Inflammatory macrophage treated with lipopolysaccharide for 1 hour (primary cell): ENCODE measurements at places on chromosomes 12 and 14.

GRCh38 chr14:53528185-53528671, 375.1 kb upstream of the DDHD1 start:
- no peak for DNase-seq

DNA sequence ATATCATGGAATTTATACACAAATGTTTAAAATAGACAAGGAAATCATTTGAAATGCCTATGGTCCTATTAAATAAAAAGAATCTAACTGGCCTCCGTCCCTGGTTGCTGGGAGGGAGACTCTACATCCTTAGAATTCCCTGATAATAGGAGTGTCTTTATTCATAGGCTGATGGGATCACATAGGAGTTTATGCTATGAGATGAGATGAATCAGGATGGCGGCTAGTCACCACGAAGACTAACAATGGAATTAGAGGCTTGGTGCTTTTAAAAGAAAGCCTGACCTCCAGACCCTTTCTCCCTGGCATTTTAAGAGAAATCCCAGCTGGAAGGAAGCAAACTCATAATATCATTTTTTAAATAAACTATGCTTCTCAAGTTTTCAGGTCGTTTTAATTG, 69.7 kb downstream of the SEC23A start:
- DNase-seq: no peak

GRCh38 chr12:6416596-6416995, 28.2 kb upstream of the CD27 start:
- peak; percentile 67 for DNase-seq

DNA sequence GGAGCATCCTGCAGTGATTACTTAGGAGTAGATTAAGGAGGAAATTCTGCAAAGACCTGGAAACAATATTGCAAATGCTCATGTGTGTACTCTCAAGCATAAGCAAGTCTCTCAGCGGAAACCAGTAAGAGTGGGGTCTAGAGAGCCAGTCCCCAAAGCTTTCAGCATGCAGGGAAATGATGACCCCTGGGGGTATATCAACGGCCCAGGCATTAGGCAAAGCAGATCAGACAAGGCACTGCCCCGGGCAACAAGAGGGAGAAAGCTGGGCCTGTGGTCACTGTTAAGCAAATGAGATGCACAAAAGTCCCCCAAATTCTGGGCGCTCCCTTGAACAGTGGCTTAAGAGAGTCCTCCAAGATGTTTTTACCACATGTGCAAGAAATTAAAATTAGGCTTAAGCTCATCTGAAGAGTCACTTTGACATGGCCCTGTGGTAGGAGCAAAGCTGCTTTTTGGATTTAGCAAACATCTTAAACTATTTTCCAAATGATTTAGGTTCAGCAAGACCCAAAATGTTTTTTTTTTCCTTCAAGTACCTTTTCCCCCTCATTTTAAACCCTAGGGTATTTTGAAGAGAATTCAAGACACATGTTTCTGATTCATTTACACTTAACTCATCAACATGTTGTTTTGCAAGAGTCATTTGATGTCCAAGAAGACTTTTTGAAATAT, 457.1 kb upstream of the TBX3 start:
- DNase-seq: no peak

GRCh38 chr12:12508612-12509011, 54.1 kb downstream of the DUSP16 start:
- peak; percentile 89 for DNase-seq

GRCh38 chr12:84124211-84124610, 788.4 kb downstream of the SLC6A15 start:
- no peak for DNase-seq

- peak; percentile 6 for DNase-seq
These were observed 184.3 kb downstream of the ADGRD1 start for GRCh38 chr12:131137836-131138637.

- DNase-seq: no peak
These were observed 633 bp upstream of the RNU4-2 start for GRCh38 chr12:120292411-120292660.

- DNase-seq: no peak
These were observed 156.0 kb downstream of the MED13L start for GRCh38 chr12:116121453-116121871.

DNA sequence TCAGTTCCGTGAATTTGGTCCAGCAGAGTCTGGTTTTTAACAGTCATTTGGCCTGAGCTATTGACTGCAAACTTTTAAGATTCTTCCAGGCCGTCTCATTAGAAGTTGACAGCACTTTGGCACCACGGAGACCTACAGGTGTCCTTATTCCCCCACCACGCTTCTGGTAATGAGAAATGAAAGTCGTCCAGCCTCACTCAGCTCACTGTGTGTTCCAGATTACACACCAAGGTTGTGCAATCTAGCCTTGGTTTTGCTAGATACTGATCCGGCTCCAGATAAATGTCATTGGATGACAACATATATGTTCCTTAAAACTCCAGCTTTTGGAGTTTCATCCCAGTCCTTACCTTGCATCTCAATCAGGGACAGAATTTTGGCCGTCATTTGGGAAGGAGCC, 210.4 kb downstream of the CHST11 start:
- peak; percentile 70 for DNase-seq

- DNase-seq: no peak
These were observed 146.3 kb downstream of the APAF1 start for GRCh38 chr12:98791406-98791805.

DNA sequence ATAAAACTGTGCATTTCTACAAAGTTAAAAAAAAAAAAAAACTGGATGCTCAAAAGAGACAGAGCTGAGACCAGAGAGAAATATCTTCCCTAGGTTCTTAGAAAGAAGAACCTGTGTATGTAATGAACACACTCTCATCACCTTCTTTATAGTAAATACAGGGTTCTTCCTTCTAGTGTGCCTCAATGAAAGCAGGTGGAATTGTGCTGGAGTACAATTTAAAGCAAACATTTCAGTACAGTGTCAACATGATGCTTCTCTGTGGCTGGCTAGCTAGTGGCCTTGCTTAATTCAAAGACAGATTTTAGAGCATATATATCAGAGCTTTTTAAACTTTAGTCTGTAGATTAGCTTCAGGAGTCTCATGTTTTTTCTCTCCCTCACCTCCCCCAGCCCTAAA, 249.8 kb upstream of the ARHGAP5 start:
- DNase-seq: no peak

DNA sequence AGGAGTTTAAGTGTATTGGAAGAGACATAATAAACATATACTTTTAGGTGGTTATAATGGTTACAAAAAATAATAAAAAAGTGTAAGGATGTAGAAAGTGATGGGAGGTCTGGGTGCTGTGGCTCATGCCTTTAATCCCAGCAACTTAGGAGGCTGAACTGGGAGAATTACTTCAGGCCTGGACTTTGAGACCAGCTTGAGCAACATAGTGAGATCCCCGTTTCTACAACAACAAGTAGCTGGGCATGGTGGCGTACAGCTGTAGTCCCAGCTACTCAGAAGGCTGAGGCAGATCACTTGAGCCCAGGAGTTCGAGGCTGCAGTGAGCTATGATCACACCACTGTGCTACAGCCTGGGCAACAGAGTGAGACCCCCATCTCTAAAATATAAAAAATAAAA, 19.0 kb downstream of the NUBPL start:
- DNase-seq: no peak

GRCh38 chr14:23538785-23539184, 12.8 kb downstream of the ZFHX2 start:
- DNase-seq: no peak

DNA sequence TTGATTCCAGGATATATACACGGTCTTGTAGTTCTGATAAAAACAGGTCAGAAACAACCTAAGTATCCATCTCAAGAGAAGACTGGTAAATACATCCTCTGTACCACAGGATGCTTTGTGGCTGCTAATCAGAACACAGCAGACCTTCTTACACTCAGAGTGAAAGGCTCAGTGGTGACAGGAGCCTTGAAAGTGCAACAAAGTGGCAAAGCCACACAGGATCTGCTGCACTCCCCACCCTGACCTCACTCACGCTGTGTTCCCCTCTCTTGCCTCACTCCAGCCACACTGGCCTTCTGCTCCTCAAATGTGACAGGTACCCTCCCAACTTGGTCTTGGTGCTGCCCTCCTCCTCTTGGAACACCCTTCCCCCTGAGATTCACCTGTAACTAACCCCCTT, 98.1 kb upstream of the GRIP1 start:
- DNase-seq: no peak

GRCh38 chr14:55361190-55361589, 50.4 kb downstream of the ATG14 start:
- no peak for DNase-seq
